ENCODE measurements at places on chromosomes 5 and 9.

DNA sequence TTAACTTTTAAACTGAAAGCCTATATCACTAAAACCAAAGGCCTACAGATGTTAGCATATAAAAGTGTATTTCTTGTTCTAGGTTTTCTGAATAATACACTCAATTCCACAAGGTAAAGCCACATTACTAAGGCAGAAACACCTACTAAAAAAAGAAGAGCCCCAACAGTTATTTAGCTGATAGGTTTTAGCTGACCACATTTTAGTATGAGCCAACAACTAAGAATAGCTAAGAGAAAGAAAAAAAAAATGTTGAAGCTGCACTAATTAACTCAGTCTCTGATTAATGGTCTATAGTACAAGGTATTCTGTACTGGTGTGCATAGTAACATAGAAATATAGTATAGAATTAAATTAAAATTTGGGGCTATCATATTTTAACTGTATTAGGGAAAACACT, 23.5 kb downstream of the ZFR start:
- DNase-seq = no peak

GRCh38 chr9:84339962-84340361, 596 bp downstream of the SLC28A3 start:
- no peak for DNase-seq

GRCh38 chr5:86371061-86371460, 246.7 kb upstream of the COX7C start:
- no peak for DNase-seq

GRCh38 chr9:134322781-134323241, 3.4 kb upstream of the RXRA start:
- DNase-seq = no peak

- no peak for DNase-seq
These were observed 29.3 kb downstream of the CDHR2 start for GRCh38 chr5:176578391-176578808.

GRCh38 chr9:26656003-26656870, 236.4 kb downstream of the CAAP1 start:
- DNase-seq = no peak

- DNase-seq = no peak
These were observed 352.3 kb upstream of the CCNH start for GRCh38 chr5:87765009-87765408.

DNA sequence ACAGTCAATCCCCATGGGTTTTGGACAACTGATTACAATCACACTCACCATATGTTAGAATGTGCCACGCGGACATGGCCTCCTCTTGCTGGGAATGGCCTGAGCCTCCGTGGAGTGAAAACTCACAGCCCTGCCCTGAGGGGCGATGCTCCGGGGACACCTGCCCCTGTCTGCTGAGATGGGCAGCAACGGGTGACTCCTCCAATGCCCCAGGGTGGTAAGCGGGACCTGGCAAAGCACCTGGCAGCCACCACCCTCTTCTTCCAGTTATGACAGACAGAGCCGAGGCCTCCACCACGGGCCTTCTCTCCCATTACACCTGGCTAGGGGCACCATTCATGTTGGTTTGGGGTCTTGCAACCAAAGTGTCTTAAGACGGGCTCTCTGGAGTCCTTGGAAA, 94.9 kb upstream of the COL5A1 start:
- DNase-seq = no peak

- no peak for DNase-seq
These were observed 104.0 kb downstream of the EBF1 start for GRCh38 chr5:158995694-158996173.

GRCh38 chr5:53464722-53465121, 15.7 kb upstream of the FST start:
- DNase-seq = peak; percentile 81

GRCh38 chr9:129958796-129959195, 84.2 kb downstream of the FNBP1 start:
- DNase-seq = no peak

GRCh38 chr5:387491-388265, 55.3 kb upstream of the EXOC3 start:
- peak; percentile 10 for DNase-seq

DNA sequence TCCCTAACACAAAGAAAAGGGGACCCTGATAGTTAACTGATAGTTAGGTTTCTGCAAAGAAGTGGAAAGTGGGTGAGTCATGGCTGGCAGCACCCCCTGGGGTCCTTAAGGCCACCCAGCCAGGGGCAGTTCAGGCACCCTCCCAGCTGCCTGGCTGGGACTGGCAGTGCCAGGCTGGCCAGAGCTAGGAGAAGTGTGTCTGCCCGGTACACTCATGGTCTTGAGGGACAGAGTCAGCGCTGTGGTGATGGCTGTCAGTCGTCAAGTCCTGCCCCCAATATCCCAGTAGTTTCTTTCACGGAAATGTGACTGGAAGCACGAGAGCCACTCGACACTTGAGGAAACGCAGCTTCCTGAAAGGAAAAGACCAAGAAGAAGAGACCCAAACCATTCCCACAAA, 22.3 kb upstream of the CNOT6 start:
- DNase-seq = no peak

DNA sequence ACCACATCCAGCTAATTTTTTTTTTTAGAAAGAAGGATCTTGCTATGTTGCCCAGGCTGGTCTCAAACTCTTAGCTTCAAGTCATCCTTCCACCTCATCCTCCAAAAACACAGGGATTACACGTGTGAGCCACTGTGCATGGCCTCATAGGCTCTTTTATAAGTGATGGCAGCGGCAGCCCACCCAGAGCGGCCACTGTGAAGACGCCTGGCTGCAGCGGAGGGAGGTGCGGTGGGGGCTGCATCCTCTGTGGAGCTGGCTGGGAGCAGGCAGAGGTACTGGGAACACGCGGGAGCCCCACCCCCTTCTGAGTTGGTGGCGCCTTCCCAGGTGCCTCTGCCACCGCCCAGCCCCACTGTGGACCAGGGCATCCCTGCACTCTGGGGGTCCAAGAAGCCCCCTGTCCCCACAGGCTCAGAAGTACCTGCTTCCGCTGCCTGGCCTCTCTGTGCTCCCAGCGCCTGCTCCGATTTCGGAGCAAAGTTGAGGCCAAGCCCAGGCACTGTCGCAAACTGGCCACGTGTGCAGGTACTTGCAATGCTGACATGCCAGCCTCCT, 16.9 kb upstream of the ECPAS start:
- no peak for DNase-seq

DNA sequence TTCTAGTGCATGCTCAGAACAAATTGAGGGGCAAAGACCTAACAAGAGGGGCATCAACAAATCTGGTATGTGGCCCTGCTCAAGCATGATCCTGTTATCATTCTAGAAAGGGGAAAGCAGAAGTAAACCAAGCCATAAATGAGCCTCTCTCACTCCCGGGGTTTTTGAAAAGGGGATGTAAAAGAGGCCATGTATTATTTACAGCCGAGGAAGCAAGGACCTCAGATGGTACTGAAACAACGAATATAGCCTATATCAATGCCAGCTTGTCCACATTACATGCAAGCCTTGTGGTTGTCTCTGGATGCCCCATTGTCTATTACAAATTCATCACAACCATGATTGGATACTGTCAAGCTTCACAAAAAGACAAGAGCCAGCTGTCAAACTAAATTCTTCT, 211.3 kb downstream of the DCP2 start:
- DNase-seq = peak; percentile 1

GRCh38 chr5:78553580-78554353, 94.8 kb downstream of the LHFPL2 start:
- no peak for DNase-seq

DNA sequence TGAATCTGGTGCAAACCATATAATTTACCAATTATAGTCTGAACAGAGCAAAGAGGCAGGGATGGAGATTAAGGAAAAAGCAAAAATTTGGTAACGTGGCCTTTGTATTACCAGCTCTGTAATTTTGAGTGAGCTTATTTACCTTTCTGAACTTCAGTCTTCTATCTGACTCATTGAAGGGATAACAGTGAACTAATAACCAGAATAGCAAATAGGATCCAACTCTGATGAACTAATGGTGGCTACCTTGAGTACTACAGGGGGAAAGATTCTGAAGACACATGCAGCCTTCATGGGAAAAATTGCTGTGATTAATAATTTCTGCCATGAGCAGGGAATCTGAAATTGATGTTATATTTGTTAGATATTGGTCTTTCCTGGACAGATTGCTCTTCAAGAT, 23.0 kb upstream of the LARP1 start:
- no peak for DNase-seq

DNA sequence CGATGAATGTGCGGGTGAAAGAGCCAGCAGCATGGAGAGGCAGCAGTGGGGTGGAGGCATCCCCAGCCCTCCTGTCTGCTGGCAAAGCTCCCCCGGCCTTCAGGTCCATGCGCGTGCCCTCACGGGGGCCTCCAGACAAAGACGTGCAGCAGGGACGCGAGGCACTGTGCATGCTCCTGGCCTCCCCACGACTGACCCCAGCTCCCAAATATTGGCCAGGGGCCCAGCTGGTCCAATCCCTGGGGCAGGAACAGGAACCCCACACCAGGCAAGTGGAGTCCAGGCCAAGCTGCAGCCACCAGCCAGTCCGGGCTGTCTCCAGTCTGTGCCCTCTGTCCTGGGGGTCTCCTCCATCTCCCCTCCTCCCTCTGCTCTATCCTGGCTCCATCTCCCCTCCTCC, 33.5 kb upstream of the LRRC14B start:
- DNase-seq = no peak

DNA sequence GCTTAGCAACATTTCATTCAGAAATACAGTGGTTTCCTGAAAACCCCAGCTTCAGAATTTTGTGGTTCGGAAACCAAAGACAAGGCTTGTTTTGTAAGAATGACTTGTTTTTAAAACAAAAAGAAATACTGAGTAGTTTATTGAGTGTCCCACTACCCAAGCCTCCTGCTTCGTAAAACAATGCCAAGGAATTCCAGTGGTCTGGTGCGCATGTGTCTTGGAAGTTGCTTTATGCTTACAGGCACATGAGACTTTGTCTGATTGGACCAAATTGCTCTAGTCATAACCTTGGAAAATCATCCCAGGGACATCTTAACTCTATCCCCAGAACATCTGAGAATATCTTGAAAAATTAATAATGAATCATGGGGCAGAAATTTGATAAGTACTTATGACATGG, 77.1 kb upstream of the FST start:
- no peak for DNase-seq

GRCh38 chr5:56070851-56071465, 76.2 kb upstream of the IL6ST start:
- DNase-seq = no peak

- no peak for DNase-seq
These were observed 203.5 kb upstream of the HAPLN1 start for GRCh38 chr5:83924171-83924570.

Data from HL-60 (cell line).